H1 (cell line): ENCODE measurements at places on chromosomes 11 and 22.

- H3K27me3 ChIP-seq, result no peaks in the 10 kb centered on the region
- H3K36me3 ChIP-seq, result no peaks in the 10 kb centered on the region
- H3K4me1 ChIP-seq, result no peaks in the 10 kb centered on the region
Measured at GRCh38 chr22:48425091-48425506, 1402.6 kb downstream of the BRD1 start.

- H3K27ac ChIP-seq, result no peak overlapping the region
- no peaks in the 10 kb centered on the region for H3K36me3 ChIP-seq
- no peak overlapping the region for H3K4me3 ChIP-seq
- H3K27me3 ChIP-seq, result no peaks in the 10 kb centered on the region
- peaks cover 4% of the 10 kb centered on the region for H3K4me1 ChIP-seq
Measured at GRCh38 chr11:100830274-100830673, 143.2 kb downstream of the ARHGAP42 start.

GRCh38 chr11:68215087-68215445 lies 2.0 kb upstream of the KMT5B start:
- H3K27me3 ChIP-seq, result no peaks in the 10 kb centered on the region
- H3K4me3 ChIP-seq, result no peak overlapping the region
- no peak for DNase-seq
- H3K4me1 ChIP-seq, result no peaks in the 10 kb centered on the region

- H3K27ac ChIP-seq, result no peak overlapping the region
- no peaks in the 10 kb centered on the region for H3K27me3 ChIP-seq
- no peak for DNase-seq
- no peaks in the 10 kb centered on the region for H3K4me1 ChIP-seq
Measured at GRCh38 chr11:20844630-20845029, 175.2 kb downstream of the NELL1 start.

- H3K27ac ChIP-seq, result no peak overlapping the region
- H3K4me3 ChIP-seq, result no peak overlapping the region
- no peaks in the 10 kb centered on the region for H3K4me1 ChIP-seq
- H3K36me3 ChIP-seq, result no peaks in the 10 kb centered on the region
Measured at GRCh38 chr11:2539371-2540222, 94.8 kb downstream of the KCNQ1 start.

- no peak for DNase-seq
- no peaks in the 10 kb centered on the region for H3K4me1 ChIP-seq
- H3K27ac ChIP-seq, result no peak overlapping the region
Measured at GRCh38 chr11:34344410-34344767, 13.4 kb downstream of the ABTB2 start.

- no peak overlapping the region for H3K4me3 ChIP-seq
- no peaks in the 10 kb centered on the region for H3K36me3 ChIP-seq
- H3K27ac ChIP-seq, result no peak overlapping the region
- H3K4me1 ChIP-seq, result no peaks in the 10 kb centered on the region
Measured at GRCh38 chr11:1197886-1198560, 24.8 kb upstream of the MUC5B start.

GRCh38 chr22:49685116-49685515 lies 142.6 kb downstream of the BRD1 start:
- H3K27ac ChIP-seq, result no peak overlapping the region
- no peak for DNase-seq
- H3K4me1 ChIP-seq, result no peaks in the 10 kb centered on the region
- no peak overlapping the region for H3K4me3 ChIP-seq
- no peaks in the 10 kb centered on the region for H3K36me3 ChIP-seq

GRCh38 chr11:119130662-119131061 lies 9.3 kb downstream of the HINFP start:
- H3K27me3 ChIP-seq, result no peaks in the 10 kb centered on the region
- no peak overlapping the region for H3K4me3 ChIP-seq
- H3K36me3 ChIP-seq, result peaks cover 37% of the 10 kb centered on the region

DNA sequence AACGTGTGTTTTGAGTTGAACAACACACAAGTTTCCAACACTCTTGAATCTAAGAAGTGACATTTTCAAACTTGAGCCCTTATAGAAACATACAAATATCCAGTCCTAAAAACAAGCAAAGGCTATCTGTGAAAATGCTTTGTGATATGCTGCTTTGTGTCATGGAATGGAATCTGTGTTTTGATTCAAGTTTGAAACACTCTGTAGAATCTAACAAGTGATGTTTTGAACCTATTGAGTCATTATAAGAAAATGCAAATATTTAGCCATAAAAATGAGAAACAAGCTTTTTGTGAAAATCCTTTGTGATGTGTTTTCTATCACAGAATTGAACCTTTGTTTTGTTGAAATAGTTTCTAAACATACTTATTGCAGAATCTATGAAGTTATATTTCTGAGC lies 105.7 kb upstream of the VPREB1 start:
- peaks cover 10% of the 10 kb centered on the region for H3K27me3 ChIP-seq
- DNase-seq, result no peak
- H3K27ac ChIP-seq, result no peak overlapping the region
- no peak overlapping the region for H3K4me3 ChIP-seq
- H3K36me3 ChIP-seq, result no peaks in the 10 kb centered on the region

GRCh38 chr11:61780581-61781162 lies 11.7 kb downstream of the TMEM258 start:
- no peak for DNase-seq
- H3K4me1 ChIP-seq, result peaks cover 7% of the 10 kb centered on the region
- H3K27ac ChIP-seq, result no peak overlapping the region
- no peaks in the 10 kb centered on the region for H3K27me3 ChIP-seq
- H3K4me3 ChIP-seq, result no peak overlapping the region
- H3K36me3 ChIP-seq, result peaks cover 9% of the 10 kb centered on the region

- H3K27ac ChIP-seq, result no peak overlapping the region
- no peaks in the 10 kb centered on the region for H3K27me3 ChIP-seq
- no peak for DNase-seq
- no peak overlapping the region for H3K4me3 ChIP-seq
- H3K36me3 ChIP-seq, result no peaks in the 10 kb centered on the region
- H3K4me1 ChIP-seq, result no peaks in the 10 kb centered on the region
Measured at GRCh38 chr11:122071709-122072202, 44.3 kb downstream of the BLID start.

GRCh38 chr11:6095798-6096197 lies 11.7 kb upstream of the OR56B4 start:
- H3K36me3 ChIP-seq, result no peaks in the 10 kb centered on the region
- no peak for DNase-seq
- no peaks in the 10 kb centered on the region for H3K4me1 ChIP-seq
- H3K27me3 ChIP-seq, result no peaks in the 10 kb centered on the region
- no peak overlapping the region for H3K4me3 ChIP-seq

DNA sequence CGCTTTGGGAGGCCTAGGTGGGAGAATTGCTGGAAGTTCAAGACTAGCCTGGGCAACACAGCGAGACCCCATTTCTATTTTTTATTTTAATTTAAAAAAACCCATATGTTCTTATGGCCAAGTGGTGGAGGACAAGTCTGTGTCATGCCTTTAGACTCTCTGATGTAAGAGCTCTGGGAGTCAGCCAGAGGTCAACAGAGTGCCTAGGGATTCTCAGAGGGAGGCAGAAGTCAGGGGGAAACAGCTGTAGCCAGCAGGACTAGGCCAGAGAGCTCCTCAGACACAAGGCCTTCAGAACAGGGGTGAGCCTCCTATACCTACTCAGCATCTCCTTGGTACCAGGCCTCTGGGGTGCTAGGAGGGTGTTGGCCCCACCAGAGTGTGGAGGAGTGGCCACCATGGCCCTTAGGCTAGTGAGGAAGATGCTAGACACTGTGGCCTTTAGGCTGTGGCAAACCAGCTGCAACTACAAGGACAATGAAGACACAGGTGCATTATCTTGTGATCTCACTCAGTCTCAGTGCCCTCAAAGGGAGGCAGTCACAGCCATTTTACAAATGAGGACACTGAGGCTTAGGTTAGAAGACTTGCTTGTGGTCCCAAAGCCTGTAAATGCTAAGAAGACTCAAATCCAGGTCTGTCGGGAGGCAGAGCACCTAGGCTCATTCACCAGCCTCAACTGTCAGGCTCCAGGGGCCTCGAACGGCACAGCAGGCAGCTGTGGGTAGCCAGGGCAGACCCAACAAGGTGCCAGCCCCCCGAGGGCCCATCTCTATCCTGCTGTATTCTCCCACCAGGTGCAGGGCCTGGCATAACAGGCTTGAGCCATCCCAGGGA lies 5.0 kb downstream of the ZP1 start:
- no peak for DNase-seq
- H3K4me3 ChIP-seq, result no peak overlapping the region
- no peaks in the 10 kb centered on the region for H3K4me1 ChIP-seq
- no peak overlapping the region for H3K27ac ChIP-seq
- no peaks in the 10 kb centered on the region for H3K36me3 ChIP-seq

GRCh38 chr11:87035976-87036583 lies 1.7 kb upstream of the TMEM135 start:
- H3K36me3 ChIP-seq, result no peaks in the 10 kb centered on the region
- no peaks in the 10 kb centered on the region for H3K27me3 ChIP-seq
- no peak overlapping the region for H3K4me3 ChIP-seq
- DNase-seq, result no peak
- H3K27ac ChIP-seq, result no peak overlapping the region

- H3K4me3 ChIP-seq, result no peak overlapping the region
- no peaks in the 10 kb centered on the region for H3K4me1 ChIP-seq
- H3K27ac ChIP-seq, result no peak overlapping the region
- DNase-seq, result no peak
- no peaks in the 10 kb centered on the region for H3K36me3 ChIP-seq
Measured at GRCh38 chr11:131422496-131422895, 52.1 kb downstream of the NTM start.
